ENCODE measurements at places on chromosomes 6 and 20.
A peak's percentile ranks its signal among the peaks of the same experiment; 100 is the strongest.

DNA sequence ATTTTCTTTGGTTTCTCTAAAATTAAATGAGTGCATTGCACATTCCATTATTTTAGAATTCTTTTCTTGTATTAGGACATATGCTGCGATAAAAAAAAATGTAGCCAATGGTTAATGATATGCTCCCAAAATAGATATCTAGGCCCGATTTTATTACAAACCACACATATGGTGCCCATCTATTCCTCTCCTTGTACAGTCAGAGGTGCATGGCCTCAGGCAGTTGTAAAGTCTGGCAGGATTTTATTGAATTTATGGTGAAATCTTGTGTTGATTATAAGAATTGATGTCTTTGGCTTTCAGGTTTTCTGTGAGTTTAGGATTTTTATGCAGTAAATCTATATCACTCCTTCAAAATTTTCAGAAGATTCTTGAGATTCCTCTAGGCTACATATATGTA lies 192.2 kb downstream of the RFPL4B start:
- no peak for DNase-seq

GRCh38 chr6:53029257-53029656 lies 34.2 kb upstream of the GSTA4 start:
- DNase-seq = no peak

DNA sequence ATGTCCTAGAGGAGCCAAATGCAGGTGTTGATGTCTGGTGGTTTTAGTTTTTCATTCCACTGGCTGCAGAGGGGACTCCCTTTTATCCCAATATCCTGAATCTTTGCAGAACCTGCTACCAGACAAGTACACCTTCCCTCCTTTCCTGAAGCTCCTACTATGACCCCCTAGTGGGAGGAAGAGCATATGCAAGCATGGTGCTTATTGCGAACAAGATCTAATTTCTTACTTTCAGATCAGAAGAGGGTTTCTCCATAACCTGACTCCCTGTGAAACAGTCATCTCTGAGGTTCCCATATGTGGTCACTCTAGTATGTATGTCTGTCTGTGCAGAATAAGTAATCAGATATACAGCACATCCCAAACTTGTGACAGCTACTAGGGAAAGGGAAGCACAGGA lies 277.2 kb downstream of the ARHGAP18 start:
- DNase-seq = no peak

DNA sequence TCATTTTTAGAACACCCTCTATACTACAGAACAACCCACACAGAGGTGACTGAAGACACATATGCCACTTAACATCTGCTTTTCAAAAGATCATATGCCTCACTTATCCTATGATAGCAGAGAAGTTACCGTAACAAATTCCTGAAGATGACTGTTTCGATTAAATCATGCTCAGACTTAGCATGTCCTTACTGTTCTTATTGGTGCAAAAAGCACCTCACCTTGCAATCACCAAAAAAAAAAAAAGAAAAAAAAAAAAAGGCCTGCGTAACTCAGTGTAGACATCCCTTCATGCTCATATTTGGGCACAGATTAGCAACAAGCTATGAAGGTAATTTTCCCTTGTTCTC lies 17.7 kb upstream of the DST start:
- no peak for DNase-seq

DNA sequence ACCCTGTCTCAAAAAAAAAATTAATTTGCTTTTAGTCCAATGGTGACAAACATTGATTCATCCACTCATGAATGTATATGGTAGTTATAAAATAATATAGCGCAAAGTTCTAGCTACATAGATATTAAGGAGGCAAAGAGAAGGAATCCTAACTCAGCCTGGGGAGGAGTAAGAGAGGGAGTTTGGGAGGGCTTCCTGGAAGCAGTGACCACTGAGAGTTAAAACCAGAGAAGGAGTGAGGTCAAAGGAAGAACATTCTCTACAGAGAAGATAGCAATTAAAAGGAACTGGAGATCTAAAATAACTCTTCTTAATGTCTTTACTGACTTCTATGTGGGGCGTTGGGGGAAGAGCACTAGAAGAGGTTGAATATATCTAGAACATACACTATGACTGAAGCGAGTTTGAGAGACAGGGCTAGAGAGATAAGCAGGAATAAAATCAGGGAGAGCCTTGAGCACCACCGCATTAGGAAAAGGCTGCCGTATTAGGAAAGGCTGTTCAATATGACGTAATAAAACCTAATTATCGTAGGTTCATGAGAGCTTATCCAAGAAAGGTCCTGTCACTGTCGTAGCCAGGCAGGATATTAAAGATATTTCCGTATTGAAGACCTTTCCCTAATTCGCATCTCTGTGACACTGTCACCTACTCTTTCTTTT lies 81.8 kb upstream of the CNKSR3 start:
- no peak for DNase-seq

DNA sequence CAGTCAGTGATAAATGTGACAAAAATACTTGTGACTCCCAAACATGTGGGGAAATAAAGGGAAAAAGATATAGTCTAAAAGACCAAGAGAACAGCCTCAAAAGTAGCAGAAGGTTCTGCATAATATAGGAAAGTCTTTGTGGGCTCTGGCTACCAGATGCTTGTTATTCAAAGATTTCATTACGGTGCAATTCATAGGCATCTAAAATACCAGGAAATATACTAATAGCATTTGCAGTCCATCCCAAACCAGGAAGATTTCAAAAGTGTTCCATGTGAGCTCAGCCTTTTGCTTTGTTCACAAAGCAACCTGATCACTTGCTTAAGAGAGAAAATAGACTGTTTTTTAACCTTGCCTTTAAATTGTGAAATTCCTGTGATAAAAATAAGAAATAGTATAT lies 506.7 kb upstream of the MARCKS start:
- DNase-seq = no peak

- DNase-seq = no peak
Observed at GRCh38 chr20:61072398-61072797, 179.7 kb upstream of the CDH4 start.

DNA sequence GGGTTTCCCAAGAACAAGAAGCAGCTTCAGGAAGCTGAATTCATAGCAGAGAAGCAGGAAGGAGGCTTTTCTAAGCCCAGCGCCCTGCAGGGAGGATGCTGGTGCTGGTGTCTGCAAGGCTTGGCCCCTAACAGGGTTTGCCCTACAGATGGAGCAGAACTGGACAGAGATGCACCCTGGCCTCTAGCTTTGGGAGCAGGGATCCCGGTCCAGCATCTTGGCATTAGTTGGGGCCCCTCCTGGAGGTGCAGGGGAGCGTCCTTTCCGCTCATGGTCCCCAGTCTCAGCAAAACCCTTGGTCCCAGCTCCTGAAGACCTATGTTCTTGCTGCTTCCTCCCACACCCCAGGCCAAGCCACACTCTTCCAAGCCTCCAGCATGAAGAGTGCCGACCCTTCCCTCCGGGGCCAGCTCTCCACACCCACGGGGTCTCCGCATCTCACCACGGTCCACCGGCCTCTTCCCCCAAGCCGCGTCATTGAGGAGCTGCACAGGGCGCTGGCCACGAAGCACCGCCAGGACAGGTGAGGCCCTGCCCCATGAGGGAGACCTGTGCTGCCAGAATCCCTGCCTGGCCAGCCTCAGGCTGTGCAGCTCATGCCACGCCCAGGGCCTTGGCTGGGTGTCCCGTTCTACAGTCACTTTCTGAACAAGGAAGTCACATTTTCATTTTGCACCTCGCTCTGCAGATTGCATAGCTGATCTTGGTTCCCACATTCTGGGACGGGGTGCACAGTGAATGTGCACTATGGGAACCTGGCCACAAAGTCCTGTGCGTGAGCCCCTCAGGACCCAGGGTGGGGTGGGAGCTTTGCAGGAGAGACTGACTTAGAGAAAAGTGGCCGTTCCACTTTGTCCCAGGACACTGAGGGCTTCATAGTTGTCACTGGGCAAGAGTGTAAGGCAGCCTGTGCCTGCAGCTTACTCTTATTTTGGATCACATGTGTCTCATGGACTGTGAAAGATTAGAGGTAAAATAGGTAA lies 160.2 kb downstream of the SYCP2 start:
- DNase-seq = peak; percentile 5

- DNase-seq = no peak
Observed at GRCh38 chr20:49372095-49372734, 94.4 kb upstream of the ZNFX1 start.

DNA sequence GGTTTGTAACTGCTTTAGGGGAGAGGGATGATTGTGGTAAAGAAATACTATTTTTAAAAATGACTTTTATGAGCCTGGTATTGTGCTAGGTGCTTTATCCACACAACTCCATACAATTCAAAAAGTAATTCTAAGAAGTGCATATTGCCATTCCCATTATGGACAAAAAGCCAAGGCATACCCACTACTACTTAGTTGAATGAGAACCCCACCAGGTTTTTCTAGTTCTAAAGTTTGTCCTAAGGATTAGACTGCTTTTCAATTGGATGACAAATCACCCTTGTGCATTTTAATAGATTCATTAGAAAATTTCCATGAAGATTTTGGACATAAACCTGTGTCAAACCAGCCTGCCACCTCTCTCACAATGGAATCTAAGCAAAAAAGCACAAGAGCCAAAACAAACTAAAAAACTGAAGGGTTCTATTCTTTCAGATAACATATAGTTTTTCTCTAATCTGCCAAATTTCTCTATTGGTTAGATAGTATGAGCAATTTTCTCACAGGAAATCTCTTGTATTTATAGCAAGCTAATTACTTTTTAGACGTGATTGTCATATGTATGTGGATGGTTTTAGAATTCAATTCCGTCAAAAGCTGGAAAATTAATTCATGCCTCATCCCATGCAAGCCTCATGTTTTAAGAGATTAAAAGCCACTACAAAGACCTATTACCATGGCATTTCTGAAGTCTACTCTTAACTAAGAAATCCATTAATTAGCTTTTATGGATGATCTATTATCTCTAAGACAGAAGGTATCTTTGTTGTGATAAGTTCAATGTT lies 325.5 kb downstream of the RNGTT start:
- DNase-seq = no peak

- no peak for DNase-seq
Observed at GRCh38 chr20:20561841-20562240, 150.6 kb downstream of the RALGAPA2 start.

- no peak for DNase-seq
Observed at GRCh38 chr20:63919130-63919529, 24.2 kb downstream of the DNAJC5 start.

DNA sequence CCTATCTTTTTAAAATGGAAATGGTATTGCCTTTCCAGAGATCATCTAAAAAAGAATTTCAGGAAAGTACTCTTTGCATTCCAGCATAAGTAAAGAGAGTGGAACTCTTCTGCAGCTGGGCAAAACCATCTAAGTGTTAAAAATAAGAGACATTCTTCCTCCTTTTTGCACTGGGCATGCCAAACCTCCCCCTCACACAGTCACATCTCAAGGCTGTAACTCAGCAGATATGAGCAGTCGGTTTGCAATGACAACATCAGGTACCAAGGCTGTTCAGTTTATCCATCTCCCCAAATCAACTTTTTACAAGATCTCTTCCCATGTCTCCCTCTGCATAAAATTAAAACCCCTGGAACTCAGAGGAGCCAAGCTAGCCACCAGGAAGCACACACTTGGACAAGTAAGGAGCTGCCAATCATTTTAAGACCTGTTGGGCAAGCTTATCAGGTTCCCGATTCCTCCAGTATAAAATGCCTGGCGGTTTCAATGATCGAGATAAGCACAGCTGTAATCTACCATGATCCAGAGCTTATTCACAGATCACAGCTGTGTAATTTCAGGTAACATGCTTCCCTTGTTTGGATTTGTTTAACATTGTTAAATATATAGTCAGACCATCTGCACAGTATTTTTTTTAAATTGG lies 23.2 kb downstream of the ID4 start:
- no peak for DNase-seq

DNA sequence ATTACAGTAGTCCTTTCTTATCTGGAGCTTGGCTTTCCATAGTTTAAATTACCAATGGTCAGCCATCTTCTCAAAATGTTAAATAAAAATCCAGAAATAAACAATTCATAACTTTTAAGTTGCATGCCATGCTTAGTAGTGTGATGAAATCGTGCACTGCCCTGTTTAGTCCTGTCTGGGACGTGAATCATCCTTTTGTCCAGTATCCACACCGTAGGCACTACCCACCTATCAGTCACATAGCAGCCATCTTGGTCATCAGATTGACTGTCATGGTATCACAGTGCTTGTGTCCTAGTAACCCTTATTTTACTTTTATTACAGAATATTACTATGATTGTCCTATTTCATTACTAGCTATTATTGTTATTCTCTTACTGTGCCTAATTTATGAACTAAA lies 924.1 kb downstream of the EYS start:
- no peak for DNase-seq

- DNase-seq = no peak
Observed at GRCh38 chr6:96992343-96992730, 67.8 kb downstream of the KLHL32 start.

DNA sequence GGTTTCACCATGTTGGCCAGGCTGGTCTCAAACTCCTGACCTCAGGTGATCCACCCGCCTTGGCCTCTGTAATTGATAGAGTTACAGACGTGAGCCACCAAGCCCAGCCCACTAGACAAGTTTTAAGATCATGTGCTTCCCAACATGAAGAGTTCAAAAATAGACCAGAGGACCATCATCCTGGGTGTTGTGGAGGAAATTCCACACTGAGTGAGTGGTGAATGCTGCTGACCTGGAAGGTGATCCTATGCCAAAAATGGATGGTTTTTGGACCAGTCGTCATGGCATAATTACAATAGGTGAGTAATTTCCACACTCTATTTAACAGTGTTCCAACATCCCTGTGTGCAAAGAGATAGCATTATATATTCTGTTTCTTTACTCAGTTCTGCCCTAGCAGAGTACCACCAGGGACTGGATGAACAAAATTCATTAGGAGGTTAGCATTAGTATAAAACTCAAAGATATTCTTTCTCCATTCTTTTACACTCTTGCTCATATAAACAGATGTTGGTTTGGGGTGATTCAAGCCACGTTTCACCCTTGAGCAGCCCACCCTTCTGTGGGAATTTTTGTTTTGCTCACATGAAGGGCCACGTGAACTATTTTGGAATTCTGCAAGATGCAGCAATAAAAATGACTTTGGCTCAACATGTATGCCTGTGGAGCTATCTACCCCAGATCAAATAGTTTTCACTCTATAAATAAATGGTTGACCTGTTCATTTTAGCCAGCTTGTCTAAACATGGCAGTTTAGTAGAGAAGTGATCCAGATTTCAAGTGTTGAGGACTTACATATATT lies 206.2 kb upstream of the TCF21 start:
- DNase-seq = no peak

GRCh38 chr20:11573507-11573906 lies 344.2 kb upstream of the BTBD3 start:
- DNase-seq = no peak

DNA sequence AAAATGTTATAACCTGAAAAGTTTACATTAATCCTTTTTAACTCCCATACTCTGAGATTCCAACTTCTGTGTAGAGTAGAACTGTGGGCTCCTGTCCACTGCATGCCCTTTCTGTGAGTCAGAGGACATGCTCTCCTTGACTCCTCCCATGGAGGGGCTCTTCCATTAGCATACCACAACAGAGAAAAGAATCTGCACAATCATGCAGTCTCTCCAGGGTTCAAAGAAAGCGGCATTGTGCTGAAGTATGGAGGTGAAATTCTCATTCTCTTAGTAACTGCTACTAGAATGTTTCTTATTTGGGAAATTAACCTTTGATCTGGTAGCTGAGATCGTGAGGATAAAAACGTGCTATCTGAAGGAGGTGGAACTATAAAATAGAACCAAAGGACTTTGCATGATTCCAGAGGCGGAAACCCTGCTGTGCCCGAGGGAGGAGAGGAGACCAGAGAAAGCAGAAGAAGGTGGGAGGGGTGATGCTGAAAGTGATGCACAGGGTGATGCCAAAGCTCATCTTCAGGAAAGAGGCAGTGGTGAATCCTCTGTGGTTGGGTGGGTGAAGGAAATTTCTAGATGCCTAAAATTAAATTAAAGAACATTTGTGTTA lies 202.2 kb upstream of the PCSK2 start:
- no peak for DNase-seq

GRCh38 chr6:116629563-116629981 lies 13.3 kb downstream of the RSPH4A start:
- no peak for DNase-seq

Measured in CD4-positive, alpha-beta T cell treated with Interleukin-4 for 1 hour (primary cell).